ENCODE measurements at places on chromosomes 3 and 15.

GRCh38 chr3:126389112-126389793 lies 5.5 kb upstream of the CFAP100 start:
- DNase-seq = peak; percentile 49

GRCh38 chr15:99130765-99131440 lies 26.0 kb downstream of the SYNM start:
- no peak for DNase-seq

DNA sequence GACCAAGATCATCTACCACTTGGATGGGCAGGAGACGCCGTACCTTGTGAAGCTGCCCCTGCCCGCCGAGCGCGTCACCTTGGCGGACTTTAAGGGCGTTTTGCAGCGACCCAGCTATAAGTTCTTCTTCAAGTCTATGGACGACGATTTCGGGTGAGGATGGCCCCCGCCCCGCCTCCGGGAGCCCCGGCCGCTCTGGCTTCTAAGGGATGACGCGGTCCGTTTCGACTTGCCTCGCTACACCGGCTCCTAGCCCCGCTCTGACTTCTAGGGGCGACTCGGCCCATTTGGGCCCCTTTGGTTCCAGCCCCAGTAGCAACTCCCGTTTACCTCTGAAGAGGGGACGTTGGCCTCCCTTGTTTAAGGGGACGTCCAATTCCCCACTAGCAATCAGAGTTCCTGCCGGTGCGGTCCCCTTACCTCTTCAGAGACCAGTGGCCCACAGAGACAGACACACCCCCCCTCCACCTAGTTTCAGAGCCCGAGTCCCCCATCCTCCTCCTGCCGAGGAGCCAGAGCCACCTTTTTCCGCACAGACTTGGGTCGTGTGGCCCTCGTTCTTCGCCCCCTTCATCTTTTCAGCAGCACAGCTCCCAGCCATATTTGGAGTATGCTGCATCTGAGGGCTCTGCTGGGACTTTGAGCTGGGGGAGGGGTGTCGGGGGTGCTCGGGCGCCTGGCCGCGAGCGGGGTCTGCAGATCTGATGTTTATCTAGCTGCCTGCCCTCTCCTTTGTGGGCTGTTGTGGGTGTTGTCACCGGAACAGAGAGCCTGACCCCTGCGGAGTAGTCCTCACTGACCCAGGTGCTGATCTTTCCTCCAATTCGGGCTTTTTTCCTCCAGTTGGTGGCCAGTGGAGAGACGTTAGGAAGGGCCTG lies 706 bp downstream of the DVL3 start:
- DNase-seq = peak; percentile 66

GRCh38 chr3:130857336-130858026 lies 36.4 kb upstream of the ATP2C1 start:
- no peak for DNase-seq

DNA sequence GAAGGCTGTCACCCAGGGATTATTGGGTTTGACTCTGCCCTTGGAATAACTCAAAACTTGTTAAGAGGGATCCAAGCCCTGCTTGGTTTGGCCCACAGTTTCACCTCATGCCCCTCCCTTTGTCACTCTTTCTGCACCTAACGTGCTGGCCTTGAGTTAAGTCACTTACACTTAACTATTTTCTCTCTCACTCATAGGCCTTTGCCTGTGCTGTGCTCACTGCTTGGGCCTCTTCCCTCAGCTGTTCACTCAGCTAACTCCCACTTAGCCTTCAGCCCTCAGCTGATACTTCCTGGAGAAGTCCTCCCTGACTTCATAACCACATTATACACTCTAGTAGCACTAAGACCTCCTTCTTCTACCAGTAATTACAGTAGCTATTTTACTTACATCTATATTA lies 133.3 kb downstream of the CMSS1 start:
- no peak for DNase-seq

DNA sequence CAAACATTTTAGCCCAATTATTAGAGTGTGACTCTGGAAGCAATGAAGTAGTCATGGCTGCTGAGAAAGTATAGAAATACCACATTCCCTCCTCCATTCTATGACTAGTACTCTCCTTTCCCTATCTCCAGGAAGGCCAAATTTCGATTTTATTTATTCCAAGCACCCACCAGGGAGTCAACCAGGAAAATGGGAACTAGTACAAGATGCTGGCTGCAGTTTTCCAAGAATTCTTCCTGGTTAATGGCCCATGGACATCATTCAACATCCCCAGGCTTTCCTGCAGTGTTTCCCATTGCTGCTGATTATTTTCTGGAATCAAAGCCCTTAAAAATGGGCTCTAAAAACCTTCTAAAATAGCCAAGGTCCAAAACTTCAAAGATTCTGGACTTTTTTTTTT lies 247.9 kb upstream of the STT3B start:
- no peak for DNase-seq

GRCh38 chr3:171328419-171329082 lies 131.7 kb downstream of the TNIK start:
- peak; percentile 80 for DNase-seq

DNA sequence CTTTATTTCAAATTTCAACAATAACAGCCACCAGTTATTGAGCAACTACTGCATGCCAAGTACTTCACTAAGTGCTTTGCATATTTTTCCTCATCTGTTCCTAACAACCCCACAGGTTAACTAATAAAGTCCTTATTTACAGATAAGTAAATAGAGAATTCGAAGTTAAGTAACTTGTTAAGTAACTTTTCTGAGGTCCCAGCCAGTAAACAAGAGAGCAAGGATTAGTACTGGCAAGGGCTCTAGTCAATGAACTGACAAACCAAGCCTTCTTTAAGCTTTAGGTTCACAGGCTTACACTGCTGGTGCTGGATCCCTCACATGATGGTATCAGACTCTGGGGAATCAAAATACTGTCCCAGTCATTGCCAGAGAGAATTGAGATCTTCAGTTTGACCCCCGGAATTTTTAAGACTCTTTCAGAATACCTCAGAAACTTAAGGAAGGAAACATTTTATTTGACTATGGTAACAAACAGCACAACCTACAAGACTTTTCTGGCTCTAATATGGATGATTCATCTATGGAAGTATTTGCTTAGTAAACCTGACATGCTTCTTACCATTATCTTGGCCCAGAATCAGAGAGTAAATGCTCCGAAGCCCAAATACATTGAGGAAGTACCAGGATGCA lies 16.5 kb downstream of the EMC3 start:
- DNase-seq = no peak

GRCh38 chr15:69100821-69101220 lies 59.6 kb upstream of the GLCE start:
- DNase-seq = no peak

- no peak for DNase-seq
Measured at GRCh38 chr3:136749091-136749490, 3.1 kb downstream of the STAG1 start.

DNA sequence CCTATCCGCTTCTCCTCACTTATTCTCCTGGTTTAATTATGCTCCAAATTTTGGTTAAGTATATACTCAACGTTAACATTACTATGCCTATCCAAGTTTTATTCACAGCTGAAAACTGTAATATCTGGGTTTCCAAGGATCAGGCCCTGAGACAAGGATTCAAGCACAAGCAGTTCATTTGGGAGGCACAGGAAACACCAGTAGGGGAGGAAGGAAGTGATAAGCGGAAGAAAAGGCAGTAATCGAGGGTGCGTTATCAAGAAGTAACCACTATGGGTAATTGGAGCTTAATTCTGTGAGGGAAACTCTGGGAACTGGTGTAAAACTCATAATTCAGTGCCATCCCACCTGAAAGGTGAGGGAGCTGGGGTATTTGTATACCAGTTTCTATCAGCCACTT lies 120.3 kb downstream of the KCNAB1 start:
- DNase-seq = no peak

- DNase-seq = no peak
Measured at GRCh38 chr15:78193731-78194567, 40.4 kb downstream of the ACSBG1 start.

- DNase-seq = no peak
Measured at GRCh38 chr3:177479630-177480029, 282.3 kb upstream of the TBL1XR1 start.

DNA sequence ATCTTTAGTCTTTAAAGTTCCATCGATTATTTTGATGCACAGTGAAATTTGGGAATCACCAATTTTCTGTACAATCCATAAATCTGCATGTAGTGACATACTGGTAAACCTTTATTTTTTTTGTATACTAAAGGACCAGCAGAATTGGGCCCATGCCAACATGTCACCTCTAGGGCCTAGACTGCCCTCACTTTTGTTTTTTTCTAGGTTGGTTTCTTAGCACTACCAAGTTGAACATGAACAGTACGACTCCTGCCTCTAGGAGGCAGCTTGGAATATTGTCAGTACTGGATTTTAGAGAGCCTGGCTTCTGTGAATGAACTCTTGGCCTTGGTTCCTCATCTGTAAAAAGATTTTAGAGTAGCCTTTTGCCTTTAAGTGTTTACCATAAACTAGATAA lies 32.3 kb downstream of the NKIRAS1 start:
- no peak for DNase-seq

- DNase-seq = no peak
Measured at GRCh38 chr3:72129501-72130094, 344.6 kb upstream of the PROK2 start.

GRCh38 chr15:61044723-61045122 lies 184.4 kb downstream of the RORA start:
- no peak for DNase-seq

- no peak for DNase-seq
Measured at GRCh38 chr3:143551761-143552160, 296.5 kb downstream of the SLC9A9 start.

DNA sequence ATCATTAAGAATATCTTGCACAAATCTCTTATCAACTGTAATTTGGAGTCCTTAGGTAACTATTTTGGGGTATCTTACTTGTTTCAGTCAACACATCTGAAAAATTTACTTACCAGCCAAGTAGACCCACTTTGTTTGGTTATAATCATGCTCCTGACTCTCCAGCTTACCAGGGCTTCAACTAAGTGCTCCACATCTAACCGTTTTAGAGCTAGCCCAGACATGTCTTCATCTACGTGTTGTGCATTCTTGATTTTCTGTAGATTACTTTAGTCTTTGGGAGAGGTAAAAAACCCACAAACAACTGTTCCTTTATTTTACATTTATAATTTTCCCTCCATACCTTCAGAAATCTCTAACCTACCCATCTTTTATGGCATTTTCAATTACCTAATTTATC lies 17.2 kb downstream of the EAF2 start:
- DNase-seq = no peak
